ENCODE measurements at places on chromosomes 13 and 19.

DNA sequence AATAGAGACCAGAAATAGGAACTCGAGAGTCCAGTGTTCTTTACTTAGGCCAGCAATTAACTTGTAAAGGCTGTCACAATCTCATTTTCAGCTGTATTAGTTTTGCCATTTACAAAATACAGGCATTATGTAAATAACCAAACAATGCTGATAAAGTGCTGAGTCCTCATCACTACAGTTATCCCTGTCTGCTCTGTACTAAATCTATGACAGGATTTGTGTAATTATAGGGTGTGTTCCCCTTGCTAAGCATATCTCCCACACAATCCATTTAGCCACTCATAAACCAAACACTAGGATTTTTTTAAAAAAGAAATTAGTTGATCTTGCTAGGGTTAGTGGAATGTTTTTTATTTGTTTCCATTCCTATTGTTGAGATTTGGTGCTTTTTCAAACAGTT is 23.2 kb downstream of the PDX1 start:
- DNase-seq: no peak

GRCh38 chr13:39391761-39392160 is 211.2 kb downstream of the LHFPL6 start:
- no peak for DNase-seq

- no peak for DNase-seq
Observed at GRCh38 chr13:93244141-93244917, 17.7 kb downstream of the GPC6 start.

GRCh38 chr19:41638641-41639081 is 11.8 kb upstream of the CEACAM4 start:
- DNase-seq: no peak

DNA sequence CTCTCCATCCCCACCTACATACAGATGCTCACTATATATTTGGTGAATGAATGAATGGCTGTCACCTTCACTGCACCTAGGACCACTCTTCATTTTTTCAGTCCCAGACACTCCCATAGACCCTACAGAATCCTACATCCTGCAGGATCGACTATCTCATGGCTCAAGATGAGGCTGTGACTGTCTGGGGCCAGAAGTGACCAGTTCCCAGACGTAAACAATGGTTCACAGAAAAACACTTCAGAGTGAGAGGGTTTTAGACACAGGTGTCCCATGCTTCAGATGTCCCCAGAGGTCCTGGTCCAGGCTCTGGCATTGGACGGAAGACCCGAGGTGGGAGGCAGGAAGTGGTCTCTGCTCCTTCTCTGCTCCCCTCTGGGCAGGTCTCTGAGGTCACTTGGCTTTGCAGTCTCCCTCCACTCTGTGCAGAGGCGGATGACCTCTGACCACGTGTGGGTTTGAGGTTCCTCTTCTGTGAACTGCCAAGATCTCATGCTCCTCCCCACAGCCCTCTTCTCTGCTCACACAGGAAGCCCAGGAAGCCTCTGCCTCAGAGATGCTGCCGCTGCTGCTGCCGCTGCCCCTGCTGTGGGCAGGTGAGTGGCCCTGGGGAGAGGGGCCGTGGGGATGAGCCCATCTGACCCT is 24.9 kb downstream of the SIGLEC7 start:
- DNase-seq: no peak

DNA sequence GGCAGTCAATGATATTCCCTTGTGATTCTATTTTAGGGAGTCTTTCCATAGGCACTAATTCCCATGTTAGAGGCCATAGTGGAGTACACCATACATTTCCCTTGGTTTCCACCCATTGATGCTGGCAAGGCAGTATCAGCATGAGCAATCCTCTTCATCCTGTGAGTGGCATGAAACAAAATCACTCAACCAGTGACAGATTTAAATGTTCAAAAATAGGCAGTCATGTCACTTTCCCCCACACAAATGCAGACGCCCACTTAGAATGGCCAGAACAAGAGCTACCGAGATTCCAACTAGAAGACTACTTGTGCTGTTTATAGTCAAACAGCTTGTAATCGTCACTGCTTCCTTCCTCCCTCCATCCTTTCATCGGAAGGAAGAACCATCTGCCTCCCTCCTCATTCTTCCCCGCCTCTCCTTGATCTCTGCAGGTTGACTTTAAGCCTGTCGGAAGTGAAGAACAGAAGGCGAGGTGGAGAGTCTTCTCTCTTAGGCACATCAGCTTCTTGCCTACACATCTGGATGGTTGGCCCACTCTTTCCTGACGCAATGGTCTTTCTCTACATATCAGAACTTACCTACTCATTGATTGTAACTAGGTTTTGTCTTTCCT is 22.6 kb downstream of the RASL11A start:
- DNase-seq: no peak

GRCh38 chr19:55028757-55029156 is 9.3 kb downstream of the GP6 start:
- no peak for DNase-seq

DNA sequence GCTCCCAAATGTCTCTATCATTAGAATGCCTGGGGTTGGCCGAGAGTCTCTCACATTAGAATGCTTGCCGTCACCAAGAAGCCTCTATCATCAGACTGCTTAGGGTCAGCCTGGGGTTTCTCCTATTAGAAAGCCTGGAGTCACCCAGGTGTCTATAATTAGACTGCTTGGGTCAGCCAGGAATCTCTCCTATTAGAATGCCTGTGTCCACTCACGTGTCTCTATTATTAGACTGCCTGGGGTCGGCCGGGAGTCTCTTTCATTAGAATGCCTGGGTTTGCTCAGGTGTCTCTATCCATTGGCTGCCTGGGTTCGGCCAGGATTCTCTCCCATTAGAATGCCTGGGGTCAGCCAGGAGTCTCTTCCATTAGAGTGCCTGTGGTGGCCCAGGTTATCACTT is 1453.1 kb downstream of the UQCRFS1 start:
- no peak for DNase-seq

DNA sequence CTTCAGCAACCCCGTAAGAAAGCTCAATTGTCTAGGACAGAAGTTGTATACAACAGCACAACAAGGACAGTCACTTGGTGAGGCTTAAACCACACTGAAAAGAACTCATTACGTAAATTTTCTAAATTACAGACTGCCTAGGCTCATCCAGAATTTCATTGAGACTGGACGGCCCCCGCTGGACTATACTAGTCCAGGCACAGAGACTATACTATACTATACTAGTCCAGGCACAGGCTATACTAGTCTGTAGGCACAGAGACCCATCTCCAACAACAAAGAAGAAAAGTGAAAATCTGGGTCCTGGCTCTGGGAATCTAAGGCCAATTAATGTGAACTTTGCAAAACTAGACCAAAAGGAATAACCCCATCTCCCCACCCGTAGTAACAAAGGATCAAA is 700 bp downstream of the ZNF816 start:
- no peak for DNase-seq

GRCh38 chr19:44131955-44132354 is 9.4 kb upstream of the ZNF234 start:
- DNase-seq: no peak

- no peak for DNase-seq
Observed at GRCh38 chr13:29474991-29475390, 120.5 kb downstream of the SLC7A1 start.

Data from stimulated activated CD8-positive, alpha-beta memory T cell treated with anti-CD3 and anti-CD28 coated beads, Interleukin-15, amount 100 ng/mL, for 1 hour (primary cell).